Thymus (tissue), 14 donors: ENCODE measurements at places on chromosomes 6 and 20.

DNA sequence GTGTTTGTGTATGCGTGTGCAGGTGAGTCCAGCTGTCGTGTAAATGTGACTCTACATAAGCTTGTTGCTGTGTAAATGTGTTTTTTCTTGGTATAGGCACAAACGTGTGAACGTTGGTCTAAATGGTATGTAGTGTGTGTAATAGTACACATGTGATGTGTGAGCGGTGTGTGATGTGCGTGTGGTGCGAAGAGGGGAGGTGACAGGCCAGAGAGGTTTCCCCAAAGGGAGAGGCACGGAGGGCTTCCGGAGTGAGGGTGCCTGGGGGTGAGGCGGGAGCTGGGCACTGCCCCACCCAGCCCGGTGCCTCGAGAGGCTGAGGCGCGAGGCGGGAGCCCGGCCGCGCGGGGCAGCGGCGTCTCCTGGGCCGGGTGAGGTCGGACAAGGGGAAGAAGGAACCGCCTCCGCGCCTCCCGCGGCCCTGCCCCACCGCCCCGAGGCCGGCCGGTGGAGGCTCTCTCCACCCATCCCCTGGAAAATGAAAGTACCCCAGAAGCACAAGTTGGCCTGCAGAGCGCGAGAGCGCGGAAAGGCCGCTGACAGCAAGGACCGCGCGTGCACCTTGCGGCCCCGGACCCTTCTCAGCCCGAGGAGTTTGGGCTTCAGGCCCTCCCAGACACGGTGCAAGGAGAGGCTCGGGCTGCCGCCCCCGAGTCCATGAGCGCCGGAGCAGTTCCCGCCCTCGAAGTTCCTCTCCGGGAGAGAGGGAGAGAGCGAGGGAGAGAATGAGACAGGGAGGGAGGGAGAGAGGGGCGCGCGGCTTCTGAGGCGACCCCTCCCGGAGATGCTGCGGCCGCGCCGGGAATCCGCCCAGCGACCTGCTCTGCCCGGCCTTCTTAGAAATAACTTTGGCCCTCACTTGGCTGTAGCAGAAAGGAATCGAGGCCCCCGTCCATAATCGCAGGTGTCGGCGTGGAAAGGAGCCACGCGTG lies 43.2 kb upstream of the OSTM1 start:
- no peak for DNase-seq

DNA sequence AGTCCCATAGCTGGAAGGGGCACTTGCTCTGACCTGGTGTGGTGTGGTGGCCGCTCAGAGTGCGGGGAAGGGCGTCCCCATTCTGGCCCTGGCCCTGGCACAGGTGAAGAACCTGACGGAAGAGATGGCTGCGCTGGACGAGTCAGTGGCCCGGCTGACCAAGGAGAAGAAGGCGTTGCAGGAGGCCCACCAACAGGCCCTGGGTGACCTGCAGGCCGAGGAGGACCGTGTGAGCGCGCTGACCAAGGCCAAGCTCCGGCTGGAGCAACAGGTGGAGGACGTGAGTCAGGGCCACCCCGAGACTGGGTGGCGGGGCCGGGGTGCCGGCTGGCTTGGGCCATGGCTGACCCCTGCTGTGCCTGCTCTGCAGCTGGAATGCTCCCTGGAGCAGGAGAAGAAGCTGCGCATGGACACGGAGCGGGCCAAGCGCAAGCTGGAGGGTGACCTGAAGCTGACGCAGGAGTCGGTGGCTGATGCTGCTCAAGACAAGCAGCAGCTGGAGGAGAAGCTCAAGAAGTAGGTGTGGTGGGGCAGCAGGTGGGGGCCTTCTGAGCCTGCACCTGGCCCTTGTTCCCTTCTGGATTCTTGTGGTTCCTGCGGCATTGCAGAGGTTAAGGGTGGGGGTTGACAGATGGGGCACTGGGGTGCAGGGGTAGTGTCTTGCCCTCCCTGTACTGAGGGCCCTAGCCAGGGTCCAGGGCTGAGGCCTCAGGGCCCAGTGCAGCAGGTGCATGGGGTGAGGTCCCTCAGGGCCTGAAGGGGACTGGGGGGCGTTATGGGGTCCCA lies 40.8 kb downstream of the MYH7B start:
- peak; percentile 87 for DNase-seq

- no peak for DNase-seq
These were observed 177.6 kb upstream of the PHACTR1 start for GRCh38 chr6:12538881-12539357.

DNA sequence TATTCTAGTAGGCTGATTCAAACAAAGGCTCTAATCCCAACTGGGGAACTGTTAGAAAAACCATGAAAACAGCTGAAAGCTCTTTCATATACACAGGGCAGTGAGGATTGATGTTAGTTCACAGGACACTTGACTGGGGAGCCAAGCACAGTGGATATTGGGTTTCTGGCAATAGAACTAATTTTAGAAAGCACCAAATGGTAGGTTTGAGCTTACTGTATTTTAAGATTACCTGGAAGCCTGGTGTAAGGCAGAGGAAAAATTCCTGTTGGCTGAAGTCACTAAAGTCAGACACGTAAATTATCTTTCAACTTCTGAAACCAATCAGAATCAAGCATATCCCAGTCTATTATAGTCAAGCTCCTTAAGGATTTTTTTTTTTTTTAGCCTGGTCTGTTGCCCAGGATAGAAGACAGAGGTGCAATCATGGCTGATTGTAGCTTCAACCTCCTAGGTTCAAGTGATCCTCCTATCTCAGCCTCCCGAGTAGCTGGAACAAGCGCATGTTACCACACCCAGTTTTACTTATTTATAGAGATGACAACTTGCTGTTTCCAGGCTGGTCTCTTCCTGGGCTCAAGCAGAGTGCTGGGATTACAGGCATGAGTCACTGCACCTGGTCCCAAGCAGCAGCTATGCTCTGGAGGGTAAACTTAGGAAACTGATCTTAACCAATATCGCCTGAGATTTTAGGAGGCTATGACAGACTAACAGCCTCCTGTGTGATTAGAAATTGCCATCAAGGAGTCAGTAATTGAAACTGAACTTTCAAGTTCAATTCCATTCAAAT lies 32.5 kb upstream of the SYNCRIP start:
- DNase-seq: no peak

DNA sequence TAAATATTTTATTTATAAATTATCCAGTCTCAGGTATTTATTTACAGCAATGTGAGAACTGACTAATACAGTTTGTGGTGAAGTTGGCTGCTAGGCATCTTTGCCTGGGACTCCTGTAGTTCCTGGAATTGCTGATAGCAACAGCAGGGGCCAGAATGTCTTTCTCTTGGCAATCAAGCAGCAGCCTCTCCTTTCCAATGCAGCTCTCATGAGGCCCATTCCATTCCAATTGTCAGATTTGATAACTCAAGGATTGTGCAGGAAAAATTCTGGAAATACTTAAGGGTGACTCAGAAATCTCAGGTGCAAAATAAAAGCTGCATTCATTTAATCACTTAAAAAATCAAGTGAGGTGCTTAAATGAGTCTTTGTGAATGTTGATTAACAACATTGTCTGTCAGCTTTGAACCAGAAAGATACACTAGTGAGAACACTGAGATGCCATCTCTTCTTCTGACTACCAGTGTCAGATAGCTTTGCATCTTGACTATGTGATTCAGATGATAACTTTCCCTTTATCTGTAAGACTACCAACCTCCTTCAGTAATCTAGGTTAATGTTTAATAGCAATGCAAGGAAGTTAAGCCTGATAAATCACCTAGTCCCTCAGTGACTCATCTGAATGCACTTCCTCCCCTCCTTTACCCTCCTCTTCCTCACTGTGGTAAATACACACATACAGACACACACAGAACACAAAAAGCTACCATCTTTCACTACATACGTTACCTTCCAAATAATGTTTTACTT lies 32.1 kb upstream of the COL21A1 start:
- no peak for DNase-seq

DNA sequence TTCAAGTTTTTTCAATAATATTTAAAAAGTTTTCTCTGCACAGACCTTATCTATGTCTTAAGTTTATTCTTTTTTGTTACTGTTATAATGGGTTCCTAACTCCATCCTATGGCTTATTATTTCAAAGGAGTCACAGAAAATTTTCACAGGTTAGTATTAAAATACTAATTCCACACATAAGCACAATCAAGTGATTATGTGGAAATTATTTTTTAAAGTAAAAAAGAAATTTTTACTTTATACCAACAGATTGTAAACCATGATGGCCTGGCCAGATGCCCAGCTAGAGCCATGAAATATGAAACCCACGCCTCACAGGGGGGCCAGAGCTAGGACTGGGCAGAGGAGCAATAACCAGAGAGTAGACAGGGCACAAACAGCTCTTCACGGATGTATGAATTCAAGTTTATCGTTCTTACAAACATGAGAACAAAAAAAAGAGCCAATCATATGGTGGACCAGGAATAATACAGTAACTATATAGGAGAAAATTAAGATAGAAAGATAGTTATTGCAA lies 34.0 kb downstream of the NUDT3 start:
- DNase-seq: no peak

GRCh38 chr20:63538204-63539091 lies 1.3 kb upstream of the PTK6 start:
- peak; percentile 28 for DNase-seq

- DNase-seq: no peak
These were observed 58.0 kb downstream of the ZFAND3 start for GRCh38 chr6:37877373-37878149.

GRCh38 chr6:131683479-131683878 lies 17.7 kb downstream of the OR2A4 start:
- no peak for DNase-seq

DNA sequence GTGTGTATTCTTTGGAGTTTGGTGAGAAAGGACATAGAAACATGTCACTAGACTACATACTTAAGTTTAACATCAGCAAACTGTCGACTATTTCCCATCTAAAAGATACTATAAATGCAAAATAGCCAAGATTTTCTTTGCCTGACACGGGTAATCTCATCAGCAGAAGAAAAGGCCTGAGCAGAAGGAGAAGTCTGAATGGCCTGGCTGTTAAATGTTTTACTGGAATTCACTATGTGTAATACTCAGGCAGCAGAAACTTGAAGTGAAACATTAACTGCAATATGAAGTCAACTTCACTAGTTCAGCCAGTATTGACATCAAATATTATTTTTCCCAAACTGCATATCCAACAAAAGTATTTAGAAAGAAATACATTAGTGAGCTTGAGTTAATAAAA lies 6.4 kb upstream of the DSE start:
- DNase-seq: no peak

DNA sequence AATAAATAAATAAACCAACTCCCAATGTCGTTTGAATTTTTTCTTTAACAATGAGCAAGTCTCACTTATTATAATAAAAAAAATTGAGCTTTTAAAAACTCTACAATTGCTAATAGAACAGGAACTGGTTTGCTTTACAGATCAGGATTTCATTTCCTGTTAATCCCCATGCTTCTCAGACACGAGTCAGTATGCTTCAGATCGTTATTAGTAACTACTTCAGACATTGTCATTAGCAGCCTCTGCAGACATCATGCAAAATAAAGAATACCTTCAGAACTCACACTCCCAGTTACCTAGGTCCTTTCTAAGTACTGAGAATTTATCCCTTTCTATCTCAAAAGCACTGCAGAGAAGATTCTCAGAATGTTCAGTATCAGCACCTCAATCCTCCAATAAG lies 10.0 kb upstream of the FAM210B start:
- DNase-seq: no peak

DNA sequence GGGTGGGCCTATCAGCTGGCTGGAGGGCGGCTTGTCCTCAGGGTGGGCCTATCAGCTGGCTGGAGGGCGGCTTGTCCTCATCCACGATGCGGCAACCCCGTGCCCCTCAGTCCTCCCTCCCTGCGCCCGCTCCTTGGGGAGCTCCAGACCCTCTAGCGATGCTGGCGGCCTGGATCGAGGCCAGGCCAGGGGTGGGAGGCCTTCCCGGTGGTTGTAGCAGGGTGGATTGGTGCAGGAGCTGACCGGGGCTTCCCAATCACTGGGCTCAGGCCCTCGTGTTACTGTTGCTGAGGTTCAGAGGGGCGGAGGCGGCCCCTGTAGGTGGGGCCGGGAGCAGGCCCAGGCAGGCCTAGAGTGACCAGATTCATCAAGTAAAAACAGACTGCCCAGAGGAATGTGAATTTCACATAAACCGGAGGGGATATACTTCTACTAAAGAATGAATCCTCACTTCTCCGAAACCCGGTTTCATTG lies 8.8 kb downstream of the SLC17A9 start:
- DNase-seq: no peak

DNA sequence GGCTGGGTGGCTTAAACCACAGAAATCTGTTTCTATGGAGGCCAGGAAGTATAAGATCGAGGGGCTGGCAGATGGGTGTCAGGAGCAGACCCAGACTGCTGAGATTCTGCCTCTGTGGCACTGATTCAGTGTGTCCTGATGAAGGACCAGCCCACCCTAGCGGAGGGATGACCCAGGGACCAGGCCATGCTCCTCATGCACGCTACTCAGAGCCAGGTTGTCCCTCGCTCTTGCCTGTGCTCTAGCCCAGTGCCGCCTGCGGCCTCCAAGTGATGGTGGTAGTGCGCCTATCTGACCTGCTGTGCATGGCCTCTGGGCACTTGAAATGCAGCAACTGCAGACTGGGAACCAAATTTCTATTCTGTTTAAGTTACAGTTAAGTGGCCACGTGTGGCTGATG lies 13.1 kb upstream of the APMAP start:
- DNase-seq: no peak

GRCh38 chr6:157989541-157990289 lies 8.1 kb downstream of the SYNJ2 start:
- no peak for DNase-seq

DNA sequence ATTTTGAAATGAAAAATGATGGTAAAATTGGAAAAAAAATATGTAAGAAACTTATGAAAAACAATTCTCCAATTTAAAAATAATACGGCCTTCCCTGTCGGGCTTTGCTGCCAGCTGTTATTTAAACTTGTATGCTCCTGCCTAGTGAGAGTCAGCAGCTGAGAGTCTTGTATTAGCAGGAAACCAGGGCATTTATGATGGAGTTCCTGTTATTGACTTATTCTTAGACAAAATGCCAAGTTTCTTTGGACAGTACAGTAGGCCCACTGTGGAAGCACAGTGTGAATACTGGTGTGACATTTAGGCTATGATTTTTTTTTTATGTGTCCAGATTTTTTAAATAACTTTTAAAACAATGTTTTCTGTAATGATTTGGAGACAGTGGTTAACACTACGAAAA lies 42.1 kb downstream of the GMDS start:
- no peak for DNase-seq

DNA sequence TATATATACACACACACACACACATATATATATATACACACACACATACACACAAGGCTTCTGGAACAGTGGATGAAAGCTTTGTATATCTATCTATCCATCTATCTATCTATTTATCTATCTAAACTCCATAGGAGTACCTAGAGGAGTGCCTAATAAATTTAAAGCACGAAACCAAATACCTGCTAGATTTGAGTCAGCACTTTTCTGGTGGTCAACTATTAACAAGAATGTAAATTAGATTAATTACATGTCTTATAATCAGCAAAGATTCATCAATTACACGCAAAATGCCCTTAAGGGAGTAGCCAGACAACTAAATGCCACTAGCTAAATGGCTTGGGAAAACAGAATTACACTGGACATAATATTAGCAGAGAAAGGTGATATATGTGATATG lies 26.6 kb downstream of the HLA-A start:
- DNase-seq: no peak
